GDM1 (cell line): ENCODE measurements at places on chromosomes 5 and 9.

- no peak for DNase-seq
Measured at GRCh38 chr9:120983259-120983837, 56.8 kb upstream of the TRAF1 start.

- no peak for DNase-seq
Measured at GRCh38 chr9:122164286-122164685, 4.6 kb downstream of the MORN5 start.

DNA sequence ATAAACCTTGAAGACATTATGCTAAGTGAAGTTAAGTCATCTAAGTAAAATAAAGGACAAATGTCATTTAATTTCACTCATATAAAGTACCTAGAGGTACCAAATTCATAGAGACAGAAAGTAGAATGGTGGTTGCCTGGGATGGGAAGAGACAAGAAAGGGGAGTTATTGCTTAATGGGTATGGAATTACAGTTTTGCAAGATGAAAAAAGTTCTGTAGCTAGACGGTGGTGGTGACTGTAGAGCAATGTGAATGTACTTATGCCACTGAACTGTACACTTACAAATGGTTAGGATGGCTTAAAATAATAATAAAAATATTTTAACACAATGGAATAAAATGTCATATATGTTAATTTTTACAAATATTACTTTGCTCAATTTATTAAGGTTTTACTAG lies 128.0 kb downstream of the MPDZ start:
- DNase-seq = no peak

DNA sequence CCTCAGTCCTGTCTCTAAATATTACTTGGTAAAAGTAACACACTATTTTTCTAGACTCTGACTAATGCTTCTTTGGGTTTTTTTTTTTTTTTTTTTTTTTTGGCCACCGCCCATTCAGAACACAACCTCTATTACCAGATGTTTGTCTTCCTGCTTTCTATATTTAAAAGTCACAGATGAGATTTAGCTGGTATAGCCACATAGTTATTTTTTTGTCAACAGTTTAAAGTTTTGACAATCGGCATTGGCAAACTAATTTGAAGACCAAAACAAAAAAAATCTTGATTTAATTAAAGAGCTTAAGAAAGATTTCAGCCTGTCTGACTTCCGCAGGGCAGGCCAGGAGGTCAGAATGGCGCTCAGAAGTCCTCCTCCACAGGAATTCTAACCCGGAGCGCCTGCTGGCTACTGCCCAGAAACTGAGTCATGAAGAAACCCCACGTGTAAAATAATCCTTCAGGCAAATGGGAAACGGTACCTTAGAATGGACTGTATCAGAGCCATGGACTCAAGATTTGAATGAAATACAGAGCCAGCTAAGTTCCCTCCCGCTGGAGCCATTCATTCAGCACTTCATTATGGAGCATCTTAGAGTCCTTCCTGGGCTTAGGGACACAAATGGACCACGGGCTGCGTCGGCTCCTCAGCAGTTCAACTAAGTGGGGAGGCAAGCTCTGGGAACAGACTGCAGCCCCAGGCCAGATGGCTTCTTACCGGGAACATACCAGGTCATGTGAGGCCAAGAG lies 55.6 kb downstream of the PTPDC1 start:
- no peak for DNase-seq

- no peak for DNase-seq
Measured at GRCh38 chr5:37370550-37370863, 399 bp downstream of the NUP155 start.

- no peak for DNase-seq
Measured at GRCh38 chr9:2150338-2150737, 135.2 kb downstream of the SMARCA2 start.
